ENCODE measurements at places on chromosomes 13 and 19.

DNA sequence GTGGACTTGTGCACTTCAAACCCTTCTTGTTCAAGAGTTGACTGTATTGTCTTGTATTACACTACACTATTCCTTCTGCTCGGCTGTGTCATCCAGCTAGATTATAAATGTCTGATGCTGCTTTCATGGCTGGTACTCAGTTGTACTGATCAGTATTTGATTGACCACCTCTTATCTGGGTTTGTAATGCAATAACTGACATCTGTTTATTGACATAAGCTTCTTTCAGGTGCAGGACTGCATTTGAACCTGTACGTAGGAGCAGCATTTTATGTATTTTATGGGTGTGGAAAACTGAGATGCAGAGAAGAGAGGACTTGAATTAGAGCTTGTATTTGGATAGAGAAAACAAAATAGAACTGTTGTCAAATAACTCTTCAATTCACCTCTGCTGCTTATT is 309.2 kb downstream of the FGF9 start:
- DNase-seq = no peak

- peak; percentile 24 for DNase-seq
Measured at GRCh38 chr13:70964124-70964523, 855.9 kb upstream of the KLHL1 start.

DNA sequence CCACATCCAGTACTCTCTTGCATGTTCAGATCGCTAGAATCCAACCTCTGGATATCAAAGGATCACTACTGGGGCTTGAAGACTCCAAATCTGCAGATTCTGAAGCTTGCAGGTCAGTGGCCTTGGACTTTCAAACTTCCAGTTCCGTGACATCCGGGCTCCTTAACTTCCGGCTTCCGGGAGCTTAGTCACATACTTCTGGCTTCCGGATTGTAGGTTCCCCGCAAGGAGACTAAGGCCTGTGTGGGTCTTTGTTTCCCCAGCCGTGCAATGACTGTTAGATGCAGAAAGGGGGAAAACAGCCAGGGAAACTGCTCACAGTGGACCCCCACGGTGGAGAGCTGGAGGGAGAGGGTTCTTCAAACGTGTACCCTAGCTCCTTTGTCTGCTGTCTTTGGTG is 41.4 kb downstream of the ZNF333 start:
- no peak for DNase-seq

GRCh38 chr13:99922631-99923404 is 48.7 kb downstream of the ZIC5 start:
- DNase-seq = no peak

GRCh38 chr13:42786715-42787114 is 5.3 kb downstream of the FAM216B start:
- no peak for DNase-seq

DNA sequence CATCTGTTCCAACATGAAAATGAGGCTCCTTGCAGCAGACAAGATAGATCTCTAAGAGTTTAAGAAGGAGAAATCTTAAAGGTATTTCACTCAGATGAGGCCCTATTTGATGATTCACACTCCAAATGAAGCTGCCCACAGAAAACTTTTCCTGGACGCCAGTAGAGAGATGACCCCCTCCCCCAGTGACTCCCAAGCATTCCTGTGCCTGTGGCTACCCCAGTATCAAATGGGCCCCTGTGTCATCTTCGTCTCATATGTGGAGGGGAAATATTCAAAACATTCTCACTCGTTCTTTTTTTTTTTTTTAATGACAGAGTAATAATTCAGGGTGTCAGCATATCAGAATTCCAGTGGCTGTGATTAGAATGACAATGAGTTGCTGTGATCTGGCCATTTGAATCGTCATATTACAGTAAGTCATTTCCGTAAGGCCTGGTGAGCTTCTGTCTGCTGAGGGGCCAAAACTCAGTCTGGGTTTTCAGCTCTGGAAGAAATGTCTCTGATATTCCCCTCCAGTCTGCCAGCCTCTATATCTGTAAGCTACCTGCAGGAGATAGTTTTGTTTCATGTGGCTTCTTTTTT is 194.7 kb downstream of the URI1 start:
- no peak for DNase-seq

DNA sequence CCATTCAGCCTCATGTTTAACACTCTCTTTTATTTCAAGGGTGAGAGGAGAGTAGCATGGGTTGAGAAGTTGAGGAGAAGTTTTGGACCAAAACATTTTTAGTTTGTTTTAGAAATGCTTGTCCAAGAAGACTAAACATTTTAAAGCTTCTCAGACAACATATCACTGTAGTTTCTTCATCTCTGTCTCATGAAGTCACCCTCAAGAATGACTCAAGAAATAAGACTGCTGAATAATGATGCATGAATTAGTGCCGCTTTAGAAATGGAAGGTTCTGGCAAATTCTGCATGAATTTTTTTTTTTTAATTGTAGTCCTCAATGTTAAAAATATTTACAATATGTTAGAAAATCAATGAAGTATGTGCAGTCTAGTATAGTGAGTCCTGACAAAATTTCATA is 422.7 kb upstream of the ARGLU1 start:
- no peak for DNase-seq

- no peak for DNase-seq
Measured at GRCh38 chr13:101755228-101755887, 302.9 kb downstream of the ITGBL1 start.

DNA sequence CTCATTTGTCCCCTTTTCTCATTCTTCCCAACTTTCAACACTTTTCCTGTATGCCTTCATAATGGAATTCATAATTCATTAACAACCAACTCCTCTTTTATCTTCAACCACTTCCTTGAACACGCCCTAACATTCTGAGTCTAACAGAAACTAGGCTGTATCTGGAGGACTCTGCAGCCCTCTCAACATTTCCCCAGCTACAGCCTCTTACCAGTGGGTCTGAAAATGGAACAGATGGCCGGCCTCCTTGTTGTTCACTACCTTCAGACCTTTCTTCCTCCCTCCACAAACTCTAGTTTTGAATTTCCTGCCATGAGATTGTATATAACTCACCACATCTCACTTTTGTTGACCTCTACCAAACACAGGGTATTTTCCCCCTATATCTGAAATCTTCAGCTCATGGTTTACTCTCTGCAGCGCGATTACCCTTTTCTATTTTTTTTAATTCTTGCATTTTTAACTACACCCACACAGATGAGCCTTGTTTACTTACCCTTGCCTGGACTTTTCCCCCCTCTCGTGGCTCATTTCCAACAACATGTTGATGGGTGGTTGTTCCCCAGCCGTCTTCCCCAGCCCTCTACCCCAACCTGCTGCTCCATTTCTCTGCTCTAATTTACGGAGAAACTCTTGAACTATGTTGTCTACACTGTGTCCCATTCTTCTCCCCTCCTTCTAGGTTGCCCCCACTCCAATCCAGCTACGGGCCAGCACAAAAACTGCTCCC is 846 bp downstream of the ZNF790 start:
- DNase-seq = peak; percentile 2

GRCh38 chr13:37342205-37342604 is 236.7 kb upstream of the CSNK1A1L start:
- DNase-seq = no peak

- peak; percentile 47 for DNase-seq
Measured at GRCh38 chr19:33231511-33231910, 5.9 kb upstream of the SLC7A10 start.

DNA sequence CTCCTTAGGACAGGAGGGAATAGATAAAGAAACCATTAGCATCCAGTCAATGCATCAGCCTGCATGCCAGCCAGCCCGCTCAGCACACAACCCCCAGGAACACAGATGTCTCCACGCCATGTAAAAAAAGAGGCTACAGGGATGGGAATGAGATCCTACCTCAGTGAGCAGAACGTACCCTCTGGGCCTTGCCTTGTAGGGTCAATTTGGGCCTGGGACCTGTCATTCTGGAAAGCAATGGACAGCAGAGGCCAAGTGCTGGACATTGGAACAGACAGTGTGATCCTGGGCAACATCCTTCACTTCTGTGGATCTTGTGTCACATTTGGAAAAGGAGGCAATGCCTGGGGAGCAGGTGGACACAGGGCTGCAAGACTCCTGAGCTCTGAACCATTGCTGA is 26.0 kb downstream of the VSTM2B start:
- DNase-seq = no peak

GRCh38 chr19:41868989-41869300 is 8.1 kb upstream of the CD79A start:
- DNase-seq = no peak

DNA sequence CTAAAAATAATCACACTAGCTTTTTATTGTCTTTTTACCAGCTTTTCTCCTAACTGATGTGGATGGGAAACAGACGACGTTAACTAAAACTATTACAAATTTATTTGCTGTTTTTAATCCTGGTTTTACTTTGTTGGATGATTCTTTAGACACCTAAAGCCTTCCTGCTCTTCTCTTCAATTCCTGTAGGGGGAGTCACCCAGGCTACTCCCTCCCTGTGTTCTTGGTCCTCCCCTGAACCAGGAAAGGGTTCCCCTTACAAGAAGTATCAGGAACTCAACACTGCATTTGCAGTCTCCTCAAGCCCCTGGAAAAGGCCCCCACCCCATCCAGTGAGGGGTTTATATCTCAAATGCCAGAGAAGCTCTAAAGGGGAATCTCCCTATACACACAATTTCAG is 206.1 kb downstream of the SUCLA2 start:
- peak; percentile 35 for DNase-seq

- no peak for DNase-seq
Measured at GRCh38 chr13:99289271-99289670, 17.9 kb downstream of the GPR183 start.

Measured in NB4 (cell line).